ENCODE measurements at places on chromosomes 2 and 18.

DNA sequence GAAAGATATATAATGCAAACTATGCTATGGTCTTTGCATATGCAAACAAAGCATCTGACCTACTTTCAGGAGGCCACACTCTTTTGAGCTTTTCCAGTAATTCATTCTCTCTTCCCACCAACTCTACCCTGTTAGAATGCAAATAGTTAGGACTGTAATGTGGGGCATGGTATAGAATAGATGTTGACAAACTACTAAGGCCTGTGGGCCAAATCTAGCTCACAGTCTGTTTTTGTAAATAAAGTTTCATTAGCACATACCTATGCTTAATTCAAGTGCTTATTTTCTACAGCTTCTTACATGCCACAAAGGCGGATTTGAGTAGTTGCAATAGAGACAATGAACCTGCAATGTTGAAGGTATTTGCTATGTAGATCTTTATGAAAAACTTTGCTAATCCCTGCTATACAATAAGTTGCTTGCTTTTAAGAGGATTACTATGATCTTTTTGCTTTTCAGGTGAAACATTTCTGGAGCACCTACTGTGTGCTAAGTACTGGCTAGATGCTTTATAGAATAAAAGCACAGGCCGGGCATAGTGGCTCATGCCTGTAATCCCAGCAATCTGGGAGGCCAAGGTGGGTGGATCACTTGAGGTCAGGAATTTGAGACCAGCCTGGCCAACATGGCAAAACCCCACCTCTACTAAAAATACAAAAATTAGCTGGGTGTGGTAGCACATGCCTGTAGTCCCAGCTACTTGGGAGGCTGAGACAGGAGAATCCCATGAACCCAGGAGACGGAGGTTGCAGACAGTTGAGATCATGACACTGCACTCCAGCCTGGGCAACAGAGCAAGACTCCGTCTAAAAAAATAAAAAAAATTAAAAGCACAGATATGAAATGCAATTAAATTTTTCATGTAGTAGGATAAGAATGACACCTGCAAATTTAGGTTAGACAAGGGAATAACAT, 267.8 kb downstream of the DPP10 start:
- DNase-seq = no peak

- DNase-seq = no peak
Observed at GRCh38 chr2:144595686-144596072, 75.8 kb upstream of the ZEB2 start.

DNA sequence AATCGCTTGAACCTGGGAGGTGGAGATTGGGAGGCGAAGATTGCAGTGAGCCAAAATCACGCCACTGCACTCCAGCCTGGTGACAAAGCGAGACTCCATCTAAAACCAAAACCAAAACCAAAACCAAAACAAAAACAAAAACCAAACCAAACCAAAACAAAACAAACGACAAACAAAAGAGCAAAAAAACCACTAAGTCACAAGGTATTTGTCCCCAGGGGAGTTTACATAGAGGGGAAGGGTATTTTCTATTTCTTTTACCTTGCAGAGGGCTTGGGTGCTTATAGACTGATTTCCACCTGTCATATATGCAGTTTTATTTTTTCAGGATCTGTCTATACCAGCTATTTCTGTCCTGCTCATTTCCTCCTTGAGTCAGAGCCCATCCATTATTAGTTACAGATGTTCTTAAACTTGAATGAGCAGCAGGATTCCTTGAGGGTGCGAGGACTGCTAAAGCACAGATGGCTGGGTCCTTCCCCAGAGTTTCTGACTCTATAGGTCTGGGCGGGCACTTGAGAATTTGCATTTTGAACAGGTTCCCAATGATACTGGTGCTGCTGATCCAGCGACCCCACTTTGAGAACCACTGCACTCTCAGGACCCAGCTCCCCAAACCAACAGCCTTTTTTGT, 102.2 kb upstream of the UXS1 start:
- DNase-seq = no peak

DNA sequence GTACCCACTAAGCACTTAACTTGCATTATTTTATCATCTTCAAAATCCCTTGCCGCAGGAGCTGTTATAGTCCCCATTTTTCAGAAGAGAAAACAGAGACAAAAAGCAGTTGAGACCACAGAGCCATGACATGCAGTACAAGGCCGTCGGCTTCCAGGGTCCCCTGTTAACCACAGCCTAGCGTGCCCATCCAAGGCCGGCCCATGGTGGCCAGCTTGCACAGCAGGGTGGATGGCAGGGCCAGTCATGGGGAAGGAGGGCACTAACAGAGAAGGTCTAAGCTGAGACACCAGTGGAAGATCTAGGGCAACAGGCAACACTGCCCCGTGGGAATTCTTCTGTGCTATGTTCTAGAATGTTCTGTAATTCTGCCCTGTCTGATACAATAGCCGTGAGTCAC, 192.6 kb upstream of the ID2 start:
- DNase-seq = no peak

DNA sequence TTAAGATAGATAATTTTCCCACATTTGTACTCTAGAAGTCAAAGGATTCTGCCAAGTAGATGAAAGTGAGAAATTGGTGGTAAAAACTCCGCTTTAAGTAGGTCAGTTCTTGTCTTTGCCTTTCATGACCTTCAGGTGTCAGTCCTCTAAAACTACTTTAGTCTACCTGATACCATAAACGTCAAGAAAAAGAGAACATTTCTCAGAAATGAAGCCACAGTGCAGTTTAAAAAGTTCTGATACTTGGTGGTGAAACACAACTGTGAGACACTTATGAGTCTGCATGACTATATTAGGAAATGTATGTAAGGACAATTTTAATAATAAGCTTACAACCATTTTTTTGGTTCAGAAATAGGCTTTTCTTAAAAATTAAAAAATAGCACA, 583.3 kb downstream of the SATB2 start:
- no peak for DNase-seq

GRCh38 chr18:11953113-11953512, 28.2 kb upstream of the IMPA2 start:
- no peak for DNase-seq

- no peak for DNase-seq
Observed at GRCh38 chr2:200300065-200300464, 6.4 kb upstream of the SPATS2L start.

- no peak for DNase-seq
Observed at GRCh38 chr2:239792405-239793084, 232.6 kb downstream of the NDUFA10 start.

GRCh38 chr2:54775710-54776109, 52.2 kb downstream of the EML6 start:
- no peak for DNase-seq

Data from NB4 (cell line).